Inflammatory macrophage treated with lipopolysaccharide for 1 hour (primary cell): ENCODE measurements at places on chromosomes 7 and 10.

GRCh38 chr7:37391791-37392672 is 56.6 kb downstream of the ELMO1 start:
- peak; percentile 60 for DNase-seq

GRCh38 chr7:374706-375311 is 84.8 kb downstream of the FOXL3 start:
- DNase-seq, result no peak

DNA sequence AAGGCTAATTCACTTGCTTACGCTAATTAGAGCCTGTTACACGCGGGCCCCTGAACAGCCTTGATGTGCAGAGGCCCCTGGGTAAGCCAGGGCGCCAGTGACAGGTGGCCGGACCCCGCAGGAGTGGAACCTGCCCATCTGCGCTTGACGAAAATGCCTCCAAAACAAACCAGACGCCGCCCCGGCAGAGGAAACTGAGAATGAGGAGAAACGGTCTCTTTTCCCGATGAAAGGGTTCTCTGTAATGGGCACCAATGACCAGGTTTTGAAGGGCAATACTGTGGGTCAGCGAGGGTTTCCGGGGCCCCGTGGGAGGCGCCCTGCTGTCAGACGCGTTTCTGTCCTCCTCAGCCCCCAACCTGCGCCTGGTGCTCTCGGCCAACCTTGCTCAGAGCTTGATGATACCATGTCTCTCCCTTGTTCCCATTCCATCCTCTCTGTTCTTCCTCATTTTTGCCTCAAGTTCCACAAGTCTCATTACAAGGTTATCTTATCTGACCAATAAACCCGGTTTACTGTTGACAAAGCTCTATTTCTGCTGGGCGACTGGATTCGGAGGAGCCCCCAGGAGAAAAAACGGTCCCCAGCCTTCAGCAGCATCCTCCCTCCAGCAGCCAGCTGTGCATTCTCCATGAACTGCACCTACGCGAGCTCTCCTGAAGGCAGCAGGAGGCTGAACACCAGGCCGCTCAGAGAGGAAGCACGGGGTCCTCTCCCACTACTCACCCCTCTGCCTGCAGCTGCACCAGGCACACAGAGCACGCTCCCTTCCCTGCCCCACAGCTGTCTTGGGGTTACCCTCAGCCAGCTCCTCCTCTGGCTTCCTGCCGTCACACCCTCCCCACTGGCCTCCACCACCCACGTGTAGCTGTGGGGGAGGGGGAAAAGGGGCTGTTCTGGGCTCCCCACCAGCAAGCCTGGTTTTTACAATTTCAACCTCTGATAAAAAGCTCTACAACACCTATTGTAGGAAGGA is 202.0 kb downstream of the MAD1L1 start:
- DNase-seq, result no peak

GRCh38 chr10:35447693-35448407 is 111.5 kb downstream of the CCNY start:
- no peak for DNase-seq

DNA sequence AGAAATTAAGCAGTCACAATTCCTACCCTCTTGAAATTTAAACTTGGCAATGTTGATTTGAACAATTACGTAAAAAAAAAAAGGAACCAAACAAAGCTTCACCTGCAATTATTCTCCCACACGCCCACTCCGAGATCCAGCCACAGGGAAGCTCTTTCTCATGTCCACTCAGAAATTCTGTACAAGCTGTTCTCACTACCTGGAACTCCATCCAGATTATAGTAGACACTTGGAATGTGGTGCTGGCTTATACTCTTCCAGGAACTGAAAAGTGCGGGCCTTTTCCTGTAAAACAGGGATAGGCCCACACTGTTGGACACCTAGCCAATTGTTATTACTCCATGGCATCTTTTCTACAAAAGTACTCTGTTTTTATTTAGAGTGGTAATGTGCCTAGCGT is 20.3 kb upstream of the TOMM7 start:
- no peak for DNase-seq

- no peak for DNase-seq
These were observed 388.1 kb downstream of the PLXNA4 start for GRCh38 chr7:132187869-132188789.

DNA sequence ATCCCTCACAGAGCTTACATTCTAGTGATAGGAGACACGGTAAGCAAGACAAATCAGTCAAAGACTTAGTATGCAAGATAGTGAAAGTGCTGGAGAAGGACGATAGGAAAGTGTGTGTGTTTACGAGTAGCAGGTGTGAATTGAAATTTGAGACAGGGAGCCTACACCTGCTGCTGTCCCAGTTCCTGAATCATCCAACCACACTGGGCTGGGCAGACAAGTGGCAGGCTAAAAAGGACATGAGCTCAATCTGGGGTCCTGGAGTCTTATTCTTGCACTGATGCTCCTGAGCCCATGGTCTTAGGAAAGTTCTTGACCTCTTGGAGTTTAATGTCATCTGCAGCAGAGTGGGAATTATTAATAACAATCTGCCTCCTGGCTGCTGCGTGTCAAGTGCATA is 16.2 kb downstream of the RBP3 start:
- no peak for DNase-seq

DNA sequence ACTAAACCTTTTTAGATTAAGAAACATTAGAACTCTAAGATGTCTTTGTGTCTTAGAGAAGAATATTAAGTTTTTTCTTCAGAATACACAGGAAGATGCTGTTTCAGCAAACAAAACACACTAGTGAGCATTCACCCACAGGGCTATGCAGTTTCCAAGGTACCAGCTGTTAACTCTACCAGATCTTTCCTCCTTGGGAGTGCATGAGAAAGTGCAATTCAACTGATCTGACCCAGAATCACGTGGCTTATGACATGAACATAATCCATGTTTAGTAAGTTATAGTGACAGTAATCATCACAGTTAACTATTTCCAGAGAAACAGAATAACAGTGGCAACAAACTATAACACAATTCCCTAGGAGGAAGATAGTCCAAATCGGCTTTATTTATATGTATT is 270.7 kb downstream of the CACNA2D1 start:
- no peak for DNase-seq

- no peak for DNase-seq
These were observed 62.5 kb downstream of the GATA3 start for GRCh38 chr10:8116926-8117493.

DNA sequence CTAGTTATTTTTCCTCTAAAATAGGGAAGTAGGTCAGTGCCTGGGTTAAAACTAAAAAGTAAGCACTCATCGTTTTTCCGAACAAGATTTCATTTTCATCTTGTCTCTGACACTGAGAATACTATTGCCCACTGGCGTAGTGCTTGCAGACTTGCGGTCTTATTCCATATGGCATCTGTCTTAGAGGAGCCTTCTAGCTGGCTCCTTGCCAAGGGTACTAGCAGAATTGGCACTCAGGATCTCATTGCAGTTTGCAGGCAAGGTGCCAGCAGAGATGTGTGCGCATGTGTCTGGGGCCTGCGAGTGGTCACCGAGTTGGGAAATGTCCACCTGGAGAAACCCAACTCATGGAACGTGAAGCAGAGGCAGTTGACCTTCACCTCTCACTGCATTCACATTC is 143.4 kb downstream of the CELF2 start:
- DNase-seq, result peak; percentile 46

DNA sequence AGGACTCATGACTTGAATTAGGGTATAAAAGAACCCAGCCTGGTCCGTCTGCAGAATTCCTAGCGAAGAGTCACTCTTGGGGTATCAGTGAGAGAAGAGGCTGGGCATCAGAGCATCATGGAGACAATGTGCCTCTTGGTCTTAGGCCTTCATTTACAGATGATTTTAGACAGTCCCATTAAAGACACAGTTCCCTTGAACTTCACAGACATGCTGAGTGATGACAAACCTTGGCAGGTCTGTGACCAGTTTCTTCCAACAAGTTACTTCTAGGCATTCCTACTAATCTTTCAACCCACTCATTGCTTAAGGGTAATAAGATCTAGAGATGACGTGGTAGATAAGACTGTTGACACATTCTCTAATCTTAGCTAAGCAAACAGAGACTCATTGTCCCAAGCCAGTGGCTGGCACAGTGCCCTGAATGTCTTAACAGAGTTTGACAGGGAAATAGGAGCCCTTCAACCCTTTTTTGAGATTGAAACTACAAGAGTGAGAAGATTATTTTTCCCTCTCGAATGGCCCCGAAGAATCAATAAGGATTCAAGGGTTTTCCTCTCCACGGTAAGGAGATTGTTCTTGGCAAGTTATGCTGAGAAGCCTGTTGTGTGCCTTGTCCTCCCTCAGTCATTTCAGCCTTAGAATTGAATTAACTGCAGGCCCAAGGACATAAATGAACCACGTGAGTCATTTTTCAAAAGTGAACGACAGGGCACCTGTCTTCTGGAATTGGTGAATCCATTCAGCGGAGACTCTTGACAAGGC is 281.1 kb downstream of the CCDC3 start:
- DNase-seq, result peak; percentile 11

GRCh38 chr7:87507446-87507845 is 32.0 kb upstream of the ABCB4 start:
- no peak for DNase-seq

- no peak for DNase-seq
These were observed 49.4 kb downstream of the CAV1 start for GRCh38 chr7:116574025-116574822.

DNA sequence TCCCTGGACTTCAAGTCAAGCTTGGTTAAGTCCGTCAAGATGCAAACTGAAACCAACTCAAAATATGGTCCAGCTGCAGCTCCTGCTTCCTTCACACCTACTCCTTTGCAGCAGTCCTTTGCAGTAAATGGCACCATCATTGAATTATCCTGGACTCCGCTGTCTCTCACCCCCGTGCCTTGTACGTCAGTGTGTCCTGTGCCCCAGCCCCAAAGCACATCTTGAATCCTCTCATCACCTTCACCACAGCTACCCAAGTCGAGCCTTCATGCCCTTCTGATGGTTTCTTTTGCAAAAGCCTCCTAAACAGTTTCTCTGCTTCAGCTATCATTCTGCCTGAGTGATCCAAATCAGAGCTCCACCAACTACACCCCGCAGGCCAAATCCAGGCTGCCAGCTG is 88.4 kb upstream of the LEP start:
- no peak for DNase-seq

DNA sequence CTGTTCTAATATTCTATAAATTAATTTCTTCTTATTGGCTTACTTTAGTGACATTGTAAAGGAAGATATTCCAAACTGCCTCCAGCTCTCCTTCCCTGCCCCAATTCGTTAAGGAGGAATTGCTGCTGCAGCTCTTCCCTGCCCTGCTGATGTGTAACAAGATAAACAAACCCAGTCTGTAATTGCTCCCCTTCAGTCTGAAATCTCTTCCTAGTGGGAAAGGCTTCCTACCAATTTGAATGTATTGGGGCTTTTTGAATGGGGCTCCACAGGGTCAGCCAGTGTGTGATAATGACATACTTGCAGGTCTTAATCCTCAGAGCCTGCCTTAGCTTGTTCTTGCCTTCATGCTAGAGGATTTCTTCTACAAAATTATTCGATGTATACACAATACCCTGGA is 849.9 kb upstream of the GHITM start:
- DNase-seq, result no peak

DNA sequence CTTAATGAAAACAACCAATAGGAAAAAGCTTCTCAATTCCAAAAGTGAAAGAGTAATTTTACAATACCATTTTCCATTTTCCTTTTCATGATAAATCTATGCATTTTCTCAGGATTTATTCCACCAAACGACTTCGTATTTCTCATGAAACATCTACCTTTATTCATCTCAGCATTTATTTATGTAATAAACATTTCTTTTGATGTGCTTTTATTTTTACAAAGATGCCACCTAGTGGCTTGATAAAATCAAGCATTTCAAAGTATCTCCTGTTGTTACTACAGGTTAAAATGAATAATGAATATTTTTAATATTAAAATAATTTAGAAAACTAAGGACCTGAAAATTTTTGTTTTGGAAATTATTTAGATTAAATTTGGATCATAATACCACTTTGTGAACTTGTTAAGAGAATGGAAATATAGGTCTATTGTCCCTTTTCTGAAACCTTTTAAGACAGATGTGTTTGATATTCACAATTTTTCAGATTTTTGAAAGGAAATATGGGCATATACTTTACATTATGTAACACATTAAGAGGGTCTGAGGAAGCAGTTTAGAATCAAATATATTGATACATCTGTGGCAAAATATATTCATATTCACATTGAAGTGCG is 2.7 kb upstream of the IQUB start:
- peak; percentile 21 for DNase-seq

DNA sequence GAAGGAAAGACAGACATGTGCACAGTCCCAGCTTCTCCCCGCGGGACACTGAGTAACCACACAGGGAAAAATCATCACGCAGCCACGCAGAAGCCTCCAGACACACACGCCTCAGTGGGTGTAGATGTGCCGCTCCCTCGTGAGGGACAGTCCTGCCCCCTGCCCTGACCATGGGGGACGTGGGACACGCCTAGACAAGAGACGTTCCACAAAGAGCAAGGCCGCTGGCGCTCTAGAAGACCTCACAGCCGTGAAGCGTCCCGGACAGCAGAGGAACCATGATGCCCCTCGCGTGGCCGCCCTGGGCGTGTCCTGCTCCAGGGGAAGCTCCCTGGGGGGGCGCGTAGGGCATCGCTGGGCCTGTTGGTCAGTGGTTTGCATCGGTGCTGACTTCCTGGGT is 210.8 kb downstream of the DNAJB6 start:
- no peak for DNase-seq

- peak; percentile 90 for DNase-seq
These were observed 38.6 kb upstream of the MET start for GRCh38 chr7:116633131-116633988.

DNA sequence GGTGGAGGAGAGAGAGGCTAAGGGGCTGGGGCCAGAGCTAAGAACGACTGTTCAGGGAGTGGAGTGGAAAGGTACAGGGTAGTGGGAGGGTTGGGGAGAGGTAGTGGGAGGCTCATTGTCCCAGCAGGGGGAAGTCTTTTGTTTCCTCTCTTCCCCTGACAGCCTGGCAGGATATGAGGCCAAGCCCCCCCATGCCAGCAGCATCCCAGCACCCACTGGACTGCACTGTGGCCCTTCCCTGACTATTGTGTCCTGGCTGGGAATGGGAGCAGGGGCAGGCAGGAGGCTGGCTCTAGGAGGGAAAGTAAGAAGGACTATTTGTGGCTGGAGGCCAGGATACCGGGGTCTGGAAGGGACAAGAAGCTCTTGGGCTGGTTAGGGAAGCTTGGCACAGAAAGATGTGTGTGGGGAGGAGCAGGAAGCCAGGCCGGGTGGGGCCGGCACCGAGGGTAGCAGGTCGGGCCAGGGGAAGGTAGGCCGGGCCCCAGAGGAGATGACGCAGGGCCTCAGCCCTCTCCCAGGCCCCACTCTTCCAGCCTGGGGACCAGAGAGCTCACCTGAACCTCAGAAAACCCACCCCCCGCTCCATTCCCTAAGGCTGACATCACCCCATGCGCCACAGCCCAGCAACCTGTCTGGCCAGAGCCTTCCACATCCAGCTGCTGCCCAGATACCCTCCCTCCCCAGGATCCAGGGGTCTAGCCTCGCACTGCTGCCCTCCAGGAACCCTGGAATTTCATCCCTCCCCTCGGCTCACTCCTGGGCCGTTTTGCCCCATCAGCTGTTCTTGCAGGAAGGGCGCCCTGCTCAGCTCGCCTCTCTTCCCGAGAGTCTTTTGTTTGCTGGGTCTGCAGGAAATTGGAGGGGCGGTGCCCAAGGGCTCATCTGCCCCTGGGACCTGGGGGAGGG is 8.8 kb upstream of the EPHB4 start:
- DNase-seq, result no peak
